ENCODE measurements at places on chromosomes 7 and 10.

DNA sequence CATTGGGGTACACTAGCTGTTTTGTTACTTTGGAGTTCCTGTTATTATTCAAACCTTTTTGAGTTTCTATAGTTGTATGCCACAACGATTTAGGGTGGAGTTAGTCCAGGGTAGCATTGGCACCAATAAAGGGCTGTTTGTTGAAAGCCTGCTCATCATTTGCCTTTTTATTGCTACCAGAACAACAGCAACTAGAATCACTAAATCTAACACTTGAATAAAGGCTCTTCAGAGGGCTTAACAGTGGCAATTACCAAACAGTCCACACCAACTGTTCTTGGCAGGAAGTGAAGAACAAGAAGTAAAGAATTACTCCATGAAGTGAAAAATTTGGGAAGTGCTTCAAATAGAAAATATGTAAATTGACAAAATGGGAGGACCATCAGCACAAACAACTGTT is 621.4 kb downstream of the PHTF2 start:
- no peak for DNase-seq

- no peak for DNase-seq
Observed at GRCh38 chr7:141407893-141408292, 143.3 kb upstream of the AGK start.

DNA sequence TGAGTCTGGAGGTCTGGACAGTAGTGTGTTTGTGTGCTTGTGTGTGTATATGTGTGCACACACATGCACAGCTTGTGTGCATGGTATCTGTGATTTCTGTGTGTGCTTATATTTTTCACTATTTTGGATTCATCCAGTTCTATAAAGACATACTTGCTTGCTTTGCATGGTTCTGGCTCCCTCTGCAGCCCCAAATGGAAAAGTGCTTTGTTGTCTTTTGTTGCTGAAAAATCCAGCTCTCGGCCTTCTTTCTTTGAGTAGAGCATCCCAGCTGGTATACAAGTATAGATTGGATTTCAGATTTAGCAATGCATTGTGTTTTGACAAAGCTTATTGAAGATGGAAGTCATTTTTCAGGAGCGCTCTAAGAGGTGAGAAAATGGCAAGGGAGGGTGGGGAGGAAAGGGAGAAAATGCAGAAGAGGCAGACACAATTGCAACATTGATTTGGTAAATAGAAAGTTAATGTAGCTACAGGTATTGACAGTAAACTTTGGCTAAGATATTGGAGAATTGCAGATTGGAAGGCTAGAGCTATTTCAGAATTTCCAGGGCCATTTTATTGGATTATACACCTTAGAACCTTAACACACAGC is 333.9 kb downstream of the AUTS2 start:
- no peak for DNase-seq

GRCh38 chr10:12390733-12391132 is 41.4 kb downstream of the CAMK1D start:
- no peak for DNase-seq

DNA sequence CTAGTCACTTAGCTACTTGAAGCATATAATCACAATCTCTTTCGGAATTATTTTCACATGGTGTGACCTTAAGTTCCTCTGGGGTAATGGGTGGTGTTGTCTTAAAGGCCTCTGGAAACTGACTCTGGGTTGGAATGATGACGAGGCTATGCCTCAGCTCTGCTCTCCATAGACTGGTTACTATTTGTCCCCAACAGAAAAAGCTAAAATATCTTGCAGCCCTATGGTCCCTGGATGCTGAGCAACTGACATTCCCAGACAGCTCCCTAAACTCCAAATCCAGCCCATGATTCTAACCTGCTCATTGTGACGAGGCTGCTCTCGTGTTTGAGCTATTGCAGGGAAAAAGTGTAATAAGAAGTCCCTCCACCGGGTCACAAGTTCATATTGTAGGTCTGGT is 51.6 kb downstream of the HBP1 start:
- no peak for DNase-seq

DNA sequence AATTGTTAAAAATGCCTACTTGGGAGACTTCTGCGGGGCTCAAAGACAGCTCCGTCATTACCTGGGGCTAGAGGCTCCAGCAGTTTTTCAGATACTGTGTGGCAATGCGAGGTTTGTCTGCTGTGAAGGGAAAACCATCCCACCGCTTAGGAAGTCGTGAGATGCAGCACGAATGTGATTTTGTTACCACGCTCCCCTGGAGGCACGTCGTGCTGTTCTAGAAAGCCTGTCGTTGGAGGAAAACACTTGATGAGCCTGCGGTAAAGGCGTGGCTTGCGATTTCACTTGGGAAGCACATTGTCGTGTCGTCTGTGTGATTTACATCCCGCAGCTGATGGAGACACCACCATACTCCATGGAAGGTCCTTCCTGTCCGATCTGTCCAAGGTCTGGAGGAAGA is 39.3 kb downstream of the CAMK1D start:
- no peak for DNase-seq
